WTC11 (cell line): ENCODE measurements at places on chromosomes 7 and 10. TPM values are rescaled to one million over a fixed set of nuclear protein-coding genes. Genes with fewer than 3 reads are reported as not detected.

ACSL5 gene
- 0.18 to 0.37 TPM (median 0.22 TPM) in 3 replicates for total RNA-seq

CPED1 gene
- 0.30 to 0.98 TPM (median 0.44 TPM) in 3 replicates for total RNA-seq

CELF2 gene
- 16.8 to 24.6 TPM (median 17.8 TPM) in 3 replicates for total RNA-seq

VAX1 gene
- 0.04 TPM in 1 of 3 replicates, not detected in the others for total RNA-seq

CC2D2B gene
- total RNA-seq: 0.20 to 0.32 TPM (median 0.25 TPM) in 3 replicates

TWNK gene
- total RNA-seq: 24.5 to 28.2 TPM (median 26.2 TPM) in 3 replicates

CPA1 gene
- total RNA-seq: 7.9 to 14.0 TPM (median 8.9 TPM) in 3 replicates

KCNMA1 gene
- 4.1 to 7.3 TPM (median 5.3 TPM) in 3 replicates for total RNA-seq

ACBD7 gene
- total RNA-seq: 10.0 to 13.9 TPM (median 12.5 TPM) in 3 replicates

PNLIP gene
- total RNA-seq: 1.4 to 1.9 TPM (median 1.6 TPM) in 3 replicates

TBX20 gene
- 0.24 to 0.37 TPM (median 0.25 TPM) in 3 replicates for total RNA-seq

PGAM1 gene
- 833 to 990 TPM (median 989 TPM) in 3 replicates for total RNA-seq

RHOBTB1 gene
- total RNA-seq: 6.9 to 8.3 TPM (median 7.3 TPM) in 3 replicates

GPRIN2 gene
- total RNA-seq: 17.5 to 22.5 TPM (median 20.9 TPM) in 3 replicates
